ENCODE measurements at places on chromosomes 4 and X.

- DNase-seq = no peak
Observed at GRCh38 chr4:153585026-153585425, 99.1 kb upstream of the TLR2 start.

GRCh38 chr4:89658701-89659024 lies 178.3 kb downstream of the SNCA start:
- no peak for DNase-seq

- DNase-seq = no peak
Observed at GRCh38 chr4:153661215-153661822, 22.8 kb upstream of the TLR2 start.

DNA sequence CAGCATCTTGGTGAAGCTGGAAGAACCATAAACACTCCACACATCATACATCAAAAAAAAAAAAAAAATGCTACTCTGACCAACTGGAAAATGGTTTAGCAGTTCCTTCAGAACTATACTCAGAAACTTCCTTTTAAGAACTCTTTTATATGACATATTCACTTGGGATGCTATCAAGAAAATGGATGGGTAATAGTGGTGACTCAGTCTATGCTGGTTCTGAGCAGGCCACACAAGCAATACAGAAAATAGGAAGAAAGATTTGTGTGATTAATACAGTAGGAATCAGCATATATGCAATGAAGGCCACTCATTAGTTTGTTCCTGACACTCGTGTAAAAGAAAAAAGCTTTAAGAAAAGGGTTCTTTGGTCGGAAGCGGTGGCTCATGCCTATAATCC lies 123.5 kb upstream of the FAT4 start:
- DNase-seq = no peak

GRCh38 chr4:38671592-38671940 lies 7.6 kb downstream of the KLF3 start:
- no peak for DNase-seq

DNA sequence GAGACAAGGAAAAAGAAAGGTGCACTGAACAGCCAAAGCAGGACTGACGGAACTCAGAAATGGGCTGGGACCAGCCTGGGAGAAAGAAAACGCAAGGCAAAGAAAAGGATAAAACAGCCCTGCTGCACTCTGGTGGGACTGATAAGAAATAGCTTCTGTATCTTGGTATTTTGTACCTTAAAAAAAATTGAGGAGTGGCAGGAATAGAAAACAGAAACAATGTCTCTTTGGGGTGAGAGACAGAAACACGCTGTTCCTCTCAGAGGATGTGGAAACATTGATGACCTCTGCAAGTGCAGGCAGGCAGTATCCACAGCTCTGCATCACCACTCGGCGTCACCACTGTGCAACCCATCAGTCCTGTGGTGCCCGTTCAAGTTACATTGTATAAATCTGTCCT lies 152.5 kb upstream of the SPRY1 start:
- DNase-seq = no peak

DNA sequence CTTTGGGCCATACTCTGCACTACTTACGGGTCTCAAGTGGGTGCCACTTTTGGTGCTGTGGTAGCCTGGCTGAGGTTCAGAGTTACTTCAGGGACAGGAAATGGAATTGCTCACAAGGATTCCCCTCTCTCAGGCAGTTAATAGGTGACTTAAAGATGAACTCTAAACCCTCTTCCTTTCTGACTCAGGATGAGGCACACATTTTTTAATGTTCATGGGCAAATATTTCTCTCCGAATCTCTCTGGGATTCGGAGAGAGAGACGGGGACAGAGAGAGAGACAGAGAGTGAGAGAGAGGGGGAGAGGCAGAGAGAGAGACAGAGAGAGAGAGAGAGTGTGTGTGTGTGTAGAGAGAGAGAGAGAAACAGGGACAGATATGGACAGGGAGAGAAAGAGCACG lies 79.8 kb downstream of the NYX start:
- DNase-seq = no peak

DNA sequence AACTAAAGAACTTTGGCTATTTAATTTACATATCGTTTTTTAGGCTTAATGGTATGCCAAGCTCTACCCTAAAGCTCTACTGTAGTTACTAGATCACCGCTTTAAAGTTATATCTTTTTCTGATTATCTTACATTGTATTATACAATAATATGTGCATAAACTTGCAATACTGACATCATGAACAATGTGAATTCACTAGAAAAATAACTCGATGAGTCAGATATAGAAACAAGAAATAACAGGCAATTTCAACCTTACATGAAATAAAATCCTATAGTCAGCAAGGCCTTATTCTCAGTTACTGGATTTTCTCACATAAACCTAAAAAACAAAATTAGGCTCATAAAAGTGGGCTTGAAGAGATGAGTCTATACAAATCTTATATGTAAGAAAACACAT lies 32.5 kb downstream of the PDGFC start:
- no peak for DNase-seq

DNA sequence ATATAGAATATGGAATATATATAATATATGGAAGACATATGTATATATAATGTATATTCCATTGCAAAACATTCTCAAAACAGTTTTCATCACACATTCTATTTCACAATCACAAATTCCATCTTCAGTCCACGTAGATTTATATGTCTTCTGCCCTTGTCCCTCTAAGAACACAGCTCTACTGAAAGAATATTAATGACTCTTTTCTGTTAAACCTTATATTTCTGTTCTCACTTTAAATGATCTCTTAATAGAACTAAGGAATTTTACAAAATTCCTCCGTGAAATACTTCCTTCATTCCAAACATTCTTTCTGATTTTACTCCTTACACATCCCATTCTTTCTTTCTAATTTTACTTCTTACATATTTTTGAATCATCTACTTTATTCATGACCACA lies 1043.1 kb upstream of the PABPC4L start:
- no peak for DNase-seq

DNA sequence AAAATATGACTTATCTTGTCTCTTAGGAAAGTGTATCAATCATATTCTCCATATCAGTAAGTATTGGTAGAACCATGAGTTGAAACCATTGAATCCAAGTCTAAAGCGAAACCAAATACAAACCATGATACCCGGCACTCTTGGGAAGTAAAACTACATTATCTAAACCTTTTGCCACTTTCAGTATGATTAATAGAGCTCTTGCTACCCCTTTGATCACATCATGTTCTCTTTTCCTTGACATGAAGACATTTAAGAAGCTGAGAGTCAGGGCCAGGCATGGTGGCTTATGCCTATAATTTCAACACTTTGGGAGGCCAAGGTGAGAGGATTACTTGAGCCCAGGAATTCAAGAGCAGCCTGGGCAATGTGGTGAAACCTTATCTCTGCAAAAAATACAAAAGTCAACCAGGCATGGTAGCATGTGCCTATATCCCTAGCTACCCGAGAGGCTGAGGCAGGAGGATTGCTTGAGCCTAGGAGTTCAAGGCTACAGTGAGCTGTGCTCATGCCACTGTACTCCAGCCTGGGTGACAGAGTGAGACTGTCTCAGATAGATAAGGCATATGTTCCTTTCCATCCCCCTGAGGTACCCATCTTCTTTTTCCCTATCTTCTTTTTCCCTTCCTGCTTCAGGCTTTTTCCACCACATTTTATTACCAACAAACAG lies 45.4 kb downstream of the CEP135 start:
- DNase-seq = no peak

GRCh38 chrX:44669626-44670025 lies 127.0 kb upstream of the FUNDC1 start:
- no peak for DNase-seq

- DNase-seq = no peak
Observed at GRCh38 chrX:33970028-33970967, 161.8 kb downstream of the FAM47A start.

GRCh38 chr4:72169861-72170260 lies 138.1 kb downstream of the NPFFR2 start:
- no peak for DNase-seq

Measured in stimulated activated CD8-positive, alpha-beta memory T cell treated with anti-CD3 and anti-CD28 coated beads, Interleukin-4, amount 100 ng/mL, for 1 hour (primary cell).